ENCODE measurements at places on chromosomes 16 and 17.

DNA sequence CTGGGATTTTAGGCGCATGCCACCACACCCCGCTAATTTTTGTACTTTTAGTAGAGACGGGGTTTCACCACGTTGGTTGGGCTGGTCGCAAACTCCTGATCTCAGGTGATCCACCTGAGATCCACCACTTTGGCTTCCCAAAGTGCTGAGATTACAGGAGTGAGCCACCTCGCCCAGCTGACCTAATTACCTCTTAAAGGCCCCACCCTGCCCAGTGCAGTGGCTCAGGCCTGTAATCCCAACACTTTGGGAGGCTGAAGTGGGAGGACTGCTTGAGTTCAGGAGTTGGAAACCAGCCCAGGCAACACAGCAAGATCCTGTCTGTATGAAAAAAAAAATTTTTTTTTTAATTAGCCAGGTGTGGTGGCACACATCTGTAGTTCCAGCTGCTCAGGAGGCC is 2.9 kb upstream of the COASY start:
- DNase-seq: no peak

GRCh38 chr17:20975566-20975965 is 67.2 kb downstream of the USP22 start:
- DNase-seq: no peak

DNA sequence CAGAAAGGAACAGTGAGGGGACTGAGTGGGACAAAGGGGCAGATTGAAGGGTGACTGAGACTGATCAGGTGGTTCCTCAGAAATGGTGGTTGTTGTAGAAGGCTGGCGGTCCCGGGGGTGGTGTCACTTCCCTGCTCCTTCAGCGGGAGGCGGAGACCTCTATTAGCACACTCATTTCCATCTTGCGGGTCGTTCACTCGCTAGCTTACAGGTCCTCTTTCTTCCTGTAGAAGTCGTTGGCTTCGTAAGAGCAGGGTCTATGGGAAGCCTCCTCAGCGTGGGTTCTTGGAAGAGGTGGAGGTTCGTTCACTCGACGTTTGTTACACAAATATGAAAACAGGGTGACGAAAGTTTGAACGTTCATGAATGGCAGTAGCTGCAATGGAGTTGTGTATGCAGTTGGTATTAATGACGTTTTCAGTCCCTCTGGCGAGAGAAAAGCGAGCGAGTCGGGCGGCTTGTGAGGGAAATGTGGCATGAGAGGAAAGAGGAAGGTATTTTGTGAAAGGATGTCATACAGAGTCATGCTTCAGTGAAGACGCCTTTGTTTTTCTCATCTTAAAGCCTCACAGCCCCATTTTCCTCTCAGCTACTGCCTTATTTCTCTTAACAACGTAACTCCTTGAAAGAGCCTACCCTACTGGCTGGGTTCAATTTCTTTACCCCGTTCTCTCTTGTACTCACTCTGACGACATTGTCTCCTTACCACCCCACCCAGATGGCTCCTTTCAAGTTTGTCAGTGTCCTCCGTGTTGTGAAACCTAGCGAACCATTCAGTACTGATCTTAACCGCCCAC is 667 bp downstream of the EFCAB13 start:
- DNase-seq: no peak

DNA sequence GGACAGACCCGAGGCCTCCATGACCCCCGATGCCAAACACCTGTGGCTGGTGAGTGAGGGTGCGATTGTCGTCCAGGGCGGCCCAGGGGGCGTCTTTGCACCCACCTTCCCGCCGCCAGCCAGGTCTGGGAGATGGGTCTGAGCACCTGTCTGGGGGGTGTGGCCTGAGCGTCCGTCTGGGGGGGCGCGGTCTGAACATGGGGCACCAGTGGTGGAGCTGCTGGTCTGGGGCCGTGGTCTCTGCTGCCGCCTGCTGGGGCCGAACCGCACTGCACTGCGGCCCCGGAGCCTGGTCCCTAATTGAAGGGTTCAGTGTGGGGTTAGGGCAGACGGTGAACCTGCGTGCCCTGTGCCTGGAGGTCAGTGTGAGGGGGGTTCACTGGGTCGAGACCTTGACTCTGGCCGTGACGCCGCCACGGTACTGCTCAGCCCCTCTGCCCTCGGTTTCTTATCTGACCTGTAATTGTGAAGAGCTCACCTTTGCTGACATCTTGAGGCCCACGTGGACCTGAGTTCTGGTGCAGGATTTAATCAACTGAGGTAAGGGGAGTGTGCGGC is 12.6 kb upstream of the TCF25 start:
- DNase-seq: no peak

GRCh38 chr17:83186751-83187421 is 107.5 kb downstream of the METRNL start:
- DNase-seq: no peak

GRCh38 chr17:38554430-38555350 is 51.1 kb downstream of the SRCIN1 start:
- DNase-seq: no peak

GRCh38 chr16:54957403-54958166 is 26.9 kb downstream of the IRX5 start:
- no peak for DNase-seq

DNA sequence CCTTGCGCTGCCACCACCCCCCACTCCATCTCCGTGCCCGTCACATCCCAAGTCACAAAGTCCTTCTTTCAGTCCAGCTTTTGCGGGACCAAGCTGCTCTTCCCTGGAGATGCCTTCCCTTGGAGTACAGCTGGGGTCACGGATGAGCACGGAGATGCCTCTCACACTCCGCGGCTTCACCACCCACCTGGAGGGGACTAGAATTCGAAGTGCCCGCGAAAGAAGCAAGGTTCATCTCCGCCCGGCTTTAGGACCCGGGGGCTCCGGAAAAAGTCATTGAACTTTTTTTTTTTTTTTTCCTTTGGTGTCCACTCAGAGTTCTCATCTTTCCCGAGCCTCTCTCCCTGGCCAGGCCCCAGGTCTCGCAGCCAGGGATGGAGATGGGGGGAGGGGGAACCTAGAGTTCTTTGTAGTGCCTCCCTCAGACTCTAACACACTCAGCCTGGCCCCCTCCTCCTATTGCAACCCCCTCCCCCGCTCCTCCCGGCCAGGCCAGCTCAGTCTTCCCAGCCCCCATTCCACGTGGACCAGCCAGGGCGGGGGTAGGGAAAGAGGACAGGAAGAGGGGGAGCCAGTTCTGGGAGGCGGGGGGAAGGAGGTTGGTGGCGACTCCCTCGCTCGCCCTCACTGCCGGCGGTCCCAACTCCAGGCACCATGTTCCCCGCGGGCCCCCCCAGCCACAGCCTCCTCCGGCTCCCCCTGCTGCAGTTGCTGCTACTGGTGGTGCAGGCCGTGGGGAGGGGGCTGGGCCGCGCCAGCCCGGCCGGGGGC is at the start of gene FKBP10:
TSS of gene FKBP10 (plus strand) at position 624 of the 771 bp plus-strand sequence. CDS start at position 655, 31 bp downstream.
- no peak for DNase-seq

DNA sequence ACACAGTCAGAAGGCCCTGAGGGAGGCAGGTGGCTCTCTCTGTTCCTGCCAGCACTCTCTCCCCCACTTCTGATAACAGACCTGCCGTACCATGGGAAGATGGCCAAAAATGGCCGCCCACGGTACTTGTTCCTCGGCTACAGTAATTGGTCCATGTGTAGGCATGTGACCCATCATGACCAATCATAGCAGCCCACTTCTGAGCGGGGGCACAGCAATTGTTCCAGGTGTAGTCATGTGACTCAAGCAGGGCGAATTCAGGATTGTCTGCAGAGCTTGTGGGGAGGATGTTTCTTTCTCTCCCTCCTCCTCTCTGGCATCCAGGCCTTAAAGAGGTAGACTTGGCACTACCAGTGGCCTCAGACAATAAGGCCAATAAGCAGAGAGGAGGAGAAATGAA is 250.4 kb downstream of the MRTFB start:
- no peak for DNase-seq

DNA sequence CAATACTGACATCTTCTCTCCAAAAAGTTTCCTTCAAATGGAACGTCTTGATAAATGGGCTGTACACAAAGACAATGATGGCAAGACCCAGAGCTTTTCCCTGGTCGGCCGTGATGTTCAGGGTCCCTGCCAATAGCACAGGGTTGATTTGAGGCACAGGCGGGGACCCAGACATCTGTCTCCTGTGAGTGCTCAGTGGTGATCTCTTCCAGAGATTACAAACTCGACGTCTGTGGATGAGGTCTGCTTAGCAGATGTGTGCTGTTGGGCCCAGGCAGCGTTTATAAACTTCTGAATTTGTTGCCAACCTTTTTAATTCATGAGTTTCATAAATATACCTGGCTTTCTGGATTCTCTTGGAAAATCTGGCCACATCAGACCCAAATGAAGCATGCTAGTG is 14.9 kb downstream of the CPPED1 start:
- DNase-seq: no peak

DNA sequence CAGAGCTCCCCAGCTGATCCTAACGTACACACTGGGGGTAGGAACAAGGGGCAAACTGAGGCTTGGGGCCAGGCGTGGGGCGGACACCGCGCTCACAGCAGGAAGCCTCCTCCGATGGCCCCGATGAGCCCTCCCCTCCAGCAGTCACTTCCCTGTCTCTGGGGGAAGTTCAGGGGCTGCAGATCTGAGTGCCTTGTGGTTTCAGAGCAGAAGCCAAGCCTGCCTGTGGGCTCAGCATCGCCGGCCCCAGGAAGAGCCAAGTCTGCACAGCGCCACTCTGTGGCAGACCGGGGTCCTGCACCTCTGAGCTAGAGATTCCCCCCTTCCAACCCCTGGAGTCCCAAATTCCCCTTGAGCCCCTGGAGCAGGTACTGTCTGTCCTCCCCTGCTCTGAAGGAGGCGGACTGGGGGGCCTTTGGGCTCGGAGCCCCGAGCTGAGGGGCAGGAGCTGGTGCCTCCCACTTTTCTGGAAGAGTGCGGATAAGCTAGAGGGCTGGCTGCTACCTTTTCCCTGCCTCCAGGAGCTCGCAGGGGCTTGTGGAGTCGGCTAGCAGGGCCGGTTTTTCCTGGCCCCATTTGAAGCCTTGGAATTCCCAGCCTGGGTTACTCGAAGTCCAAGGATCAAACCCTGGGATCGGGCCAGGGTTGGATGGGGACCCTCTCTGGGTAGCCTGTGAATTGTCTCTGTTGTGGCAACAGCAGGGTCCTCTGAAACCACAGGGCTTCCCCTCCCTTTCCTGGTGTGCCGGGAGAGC is 2.9 kb downstream of the GSE1 start:
- peak; percentile 39 for DNase-seq

GRCh38 chr17:19391432-19391831 is 4.4 kb upstream of the MFAP4 start:
- no peak for DNase-seq

DNA sequence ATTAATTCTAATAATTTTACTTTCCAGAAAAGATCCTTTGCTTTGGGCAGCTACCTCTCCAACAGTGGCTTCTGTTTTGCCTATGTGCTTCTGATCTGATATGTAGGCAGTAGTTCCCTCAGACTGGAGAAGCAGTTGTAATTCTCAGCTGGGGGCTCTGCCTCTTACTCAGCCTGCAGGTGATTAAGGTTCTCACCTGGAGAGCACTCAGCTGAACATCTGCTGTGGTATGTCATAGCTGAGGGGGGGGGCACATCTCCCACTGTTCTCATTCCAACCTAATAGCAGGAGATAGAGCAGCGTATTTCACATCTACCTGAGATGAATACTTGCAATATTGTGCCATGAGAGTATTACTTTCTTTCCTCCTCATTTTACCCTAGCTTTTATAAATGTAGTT is 511.9 kb upstream of the CDH8 start:
- no peak for DNase-seq

- DNase-seq: no peak
These were observed 124.7 kb downstream of the BCAS3 start for GRCh38 chr17:60802377-60802776.

- no peak for DNase-seq
These were observed 23.7 kb upstream of the SPNS2 start for GRCh38 chr17:4475001-4475400.

DNA sequence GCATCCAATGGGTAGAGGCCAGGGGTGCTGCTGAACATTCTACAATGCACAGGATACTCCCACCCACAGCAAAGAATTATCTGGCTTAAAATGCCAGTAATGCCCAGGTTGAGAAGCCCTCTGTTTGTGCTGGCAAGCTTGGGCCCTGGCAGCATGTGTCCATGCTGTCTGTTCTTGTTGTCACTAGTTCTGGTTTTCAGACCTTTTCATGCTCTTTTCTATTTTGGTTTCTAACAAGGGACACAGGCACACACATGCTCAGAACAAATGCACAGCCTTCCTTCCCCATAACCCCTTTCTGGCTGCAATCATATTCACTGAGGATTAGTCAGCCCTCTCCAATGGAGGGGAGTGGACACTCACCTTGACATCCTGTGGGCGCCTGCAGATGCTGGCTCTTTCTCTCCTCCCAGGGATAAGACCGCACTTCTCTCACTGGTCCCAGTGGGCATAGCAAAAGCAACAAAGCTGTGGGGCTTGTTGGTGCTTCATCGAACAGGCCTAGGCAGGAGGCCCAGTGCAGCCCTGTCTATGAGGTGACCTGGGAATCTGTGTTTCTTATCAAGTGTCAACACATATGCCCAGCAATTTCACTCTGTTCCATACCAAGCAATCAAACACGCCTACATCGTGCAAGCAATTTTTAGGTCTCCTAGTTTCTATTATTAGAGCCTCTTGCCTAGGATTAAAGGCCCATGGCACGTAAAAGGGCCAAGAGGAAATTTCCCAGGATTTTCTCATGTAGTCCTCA is 271.1 kb upstream of the CCL2 start:
- no peak for DNase-seq

- DNase-seq: no peak
These were observed 51.5 kb upstream of the EMP2 start for GRCh38 chr16:10631886-10632285.

DNA sequence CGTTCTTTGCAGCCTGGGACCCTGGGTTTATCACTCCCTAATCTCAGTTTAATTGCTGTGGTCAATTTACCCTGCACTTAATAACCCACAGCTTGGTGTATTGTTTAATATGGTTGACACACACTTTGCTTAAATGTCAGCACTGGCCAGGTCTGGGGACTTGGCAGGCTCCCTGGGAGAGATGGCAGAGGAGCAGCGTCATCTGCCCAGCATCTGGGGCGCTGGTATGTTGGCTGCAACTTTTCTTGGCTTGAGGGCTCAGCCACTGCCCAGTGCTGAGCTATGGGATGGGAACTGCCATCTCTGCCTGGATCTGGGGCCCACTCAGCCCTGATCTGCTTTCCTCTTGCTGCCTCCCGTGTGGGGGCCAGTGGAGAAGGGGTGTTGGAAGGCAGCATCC is 115.7 kb upstream of the IRX3 start:
- no peak for DNase-seq

GRCh38 chr17:73991260-73991659 is 212.2 kb upstream of the RPL38 start:
- no peak for DNase-seq

DNA sequence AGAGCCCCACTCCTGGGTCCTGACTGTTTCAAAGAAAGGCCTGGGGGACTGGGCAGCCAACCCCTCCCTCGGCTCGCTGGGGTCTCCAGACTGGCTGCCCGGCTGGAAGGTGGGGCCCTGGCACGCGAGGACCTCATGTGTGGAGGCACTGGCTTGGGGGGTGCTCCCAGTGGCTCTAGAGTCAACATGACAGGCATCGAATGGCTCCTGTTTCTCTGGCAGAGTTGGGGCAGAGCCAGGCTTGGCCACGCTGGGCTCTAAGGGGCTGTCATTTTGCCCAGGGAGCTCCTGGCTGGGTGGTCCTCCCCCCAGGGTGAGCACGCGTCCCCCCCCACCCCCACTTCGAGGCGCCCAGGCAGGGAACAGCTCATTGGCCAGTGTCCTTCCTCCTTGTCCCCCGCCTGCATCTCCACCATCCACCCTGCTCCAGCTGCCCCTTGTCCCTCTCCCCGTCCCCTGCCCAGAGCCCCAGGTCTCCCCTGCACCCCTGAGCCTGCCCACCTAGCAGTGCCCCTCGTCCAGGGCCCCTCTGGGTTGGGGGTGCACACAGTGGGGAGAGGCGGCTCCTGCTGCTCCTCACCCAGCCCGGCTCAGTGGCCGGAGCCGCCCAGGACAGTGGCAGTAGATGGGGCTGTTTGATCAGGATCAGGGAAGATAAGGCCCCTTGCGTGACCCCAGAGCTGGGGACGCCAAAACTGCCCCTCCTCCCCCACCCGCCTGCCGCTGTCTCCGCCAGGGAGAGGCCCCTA is 2.7 kb downstream of the GCGR start:
- no peak for DNase-seq

All from esophagus squamous epithelium (tissue), 5 donors.